Activated naive CD4-positive, alpha-beta T cell (primary cell): ENCODE measurements at places on chromosomes 12 and 14.

DNA sequence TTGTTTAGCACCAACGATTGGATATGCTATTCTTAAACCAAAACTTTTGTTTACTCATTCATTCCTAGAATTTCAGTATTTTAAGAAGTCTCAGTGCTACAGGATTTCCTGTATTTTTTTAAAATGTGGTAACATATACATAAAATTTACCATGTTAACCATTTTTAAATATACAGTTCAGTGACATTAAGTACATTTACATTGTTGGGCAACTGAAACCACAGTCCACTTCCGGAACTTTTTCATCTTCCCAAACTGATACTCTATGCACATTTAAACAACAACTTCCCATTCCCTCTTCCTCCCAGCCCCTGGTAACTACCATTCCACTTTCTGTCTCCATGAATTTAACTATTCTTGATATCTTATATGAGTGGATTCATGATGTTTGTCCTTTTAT is 30.3 kb downstream of the PDE3A start:
- DNase-seq, result no peak

DNA sequence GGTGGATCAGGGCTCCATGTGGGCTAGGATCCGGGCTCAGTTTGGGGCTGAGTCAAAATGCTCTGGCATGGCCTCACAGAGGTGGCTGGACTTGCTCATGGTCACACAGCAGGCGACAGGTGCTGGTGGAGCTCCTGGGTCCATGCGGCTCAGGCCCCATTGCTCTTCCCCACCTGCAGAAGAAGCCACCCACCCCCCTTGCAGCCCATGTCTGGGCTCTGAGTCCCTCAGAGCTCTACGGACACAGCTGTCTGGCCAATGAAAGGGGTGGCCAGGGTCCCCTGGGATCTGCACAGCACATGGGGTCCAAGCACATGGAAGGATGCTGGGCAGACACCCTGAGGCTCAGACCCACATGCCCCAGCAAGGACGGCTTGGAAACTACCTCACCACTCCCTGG is 17.0 kb upstream of the C14orf180 start:
- DNase-seq, result no peak

DNA sequence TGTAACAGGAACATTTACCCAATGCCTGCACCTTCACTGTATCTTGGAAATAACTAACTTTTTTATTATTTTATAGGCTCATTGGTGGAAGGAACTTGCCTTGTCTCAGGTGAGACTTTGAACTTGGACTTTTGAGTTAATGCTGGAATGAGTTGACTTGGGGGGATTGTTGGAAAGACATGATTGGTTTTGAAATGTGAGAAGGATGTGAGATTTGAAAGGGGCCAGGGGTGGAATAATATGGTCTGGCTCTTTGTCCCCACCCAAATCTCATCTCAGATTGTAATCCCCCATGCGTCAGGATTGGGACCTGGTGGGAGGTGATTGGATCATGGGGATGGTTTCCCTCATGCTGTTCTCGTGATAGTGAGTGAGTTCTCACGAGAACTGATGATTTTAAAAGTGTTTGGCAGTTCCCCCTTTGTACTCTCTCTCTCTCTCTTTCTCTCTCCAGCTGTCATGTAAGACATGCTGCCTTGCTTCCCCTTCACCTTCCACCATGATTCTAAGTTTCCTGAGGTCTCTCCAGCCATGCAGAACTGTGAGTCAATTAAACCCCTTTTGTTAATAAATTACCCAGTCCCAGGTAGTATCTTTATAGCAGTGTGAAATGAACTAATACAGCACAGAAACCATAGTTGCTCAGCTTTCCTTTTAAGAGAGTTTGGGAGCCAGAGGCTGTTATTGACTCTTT is 244.1 kb downstream of the BTG1 start:
- DNase-seq, result no peak

DNA sequence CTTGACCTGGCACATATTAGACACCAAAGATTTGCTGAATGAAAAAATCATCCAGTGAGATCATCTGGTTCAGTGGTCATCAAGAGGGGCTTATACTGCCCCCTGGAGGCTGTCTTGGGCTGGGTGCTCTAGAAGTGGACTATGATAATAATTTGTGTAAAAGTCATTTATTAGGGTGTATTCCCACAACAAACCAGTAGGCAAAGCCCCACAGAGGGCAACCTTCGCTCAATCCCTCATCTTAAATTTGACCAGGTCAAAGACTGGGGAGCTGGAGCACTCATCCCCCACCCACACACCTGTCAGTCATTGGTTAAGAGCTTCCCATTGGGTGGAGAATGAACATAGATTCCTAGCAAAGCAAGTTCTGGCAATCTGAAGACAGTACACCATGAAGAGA is 20.0 kb upstream of the FICD start:
- DNase-seq, result no peak

- DNase-seq, result no peak
These were observed 2.7 kb upstream of the INHBE start for GRCh38 chr12:57452181-57452936.

DNA sequence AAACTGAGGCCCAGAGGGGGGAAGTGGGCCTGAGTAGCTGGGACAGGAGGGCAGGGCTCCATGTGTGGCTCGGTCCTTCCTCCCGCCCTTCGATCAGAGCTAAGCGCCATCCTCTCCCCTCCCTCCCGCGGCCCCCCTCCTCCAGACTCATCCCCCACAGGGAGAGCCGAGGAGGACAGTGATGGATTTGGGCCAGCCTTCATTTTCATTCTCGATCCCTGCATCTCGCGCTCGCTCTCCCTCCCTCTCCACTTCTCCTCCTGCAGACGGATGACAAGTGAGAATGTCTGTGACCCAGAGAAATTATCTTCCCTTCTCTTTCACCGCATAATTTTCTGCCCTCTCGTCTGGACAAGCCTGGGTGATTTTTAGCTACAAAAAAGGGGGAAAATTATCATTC is 183.3 kb downstream of the RBM19 start:
- DNase-seq, result no peak

- DNase-seq, result no peak
These were observed 21.2 kb upstream of the RDH16 start for GRCh38 chr12:56978397-56979138.

DNA sequence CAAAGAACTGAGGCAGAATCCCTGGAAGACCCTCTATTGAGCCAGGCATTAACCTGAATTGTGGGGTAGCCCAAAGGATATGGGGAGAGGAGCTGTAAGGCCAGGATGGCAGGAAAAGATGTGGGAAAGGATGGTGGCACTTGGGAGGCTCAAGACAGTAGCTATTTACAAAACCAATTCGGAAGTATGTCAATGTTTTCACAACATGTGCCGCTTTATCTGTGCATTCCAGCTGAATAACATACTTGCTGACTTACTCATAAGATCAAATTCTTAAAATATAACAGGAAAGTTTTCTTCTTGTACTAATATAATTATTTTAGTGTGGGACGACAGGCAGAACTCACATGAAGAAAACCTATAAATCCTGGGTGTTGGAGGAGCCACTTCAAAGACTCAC is 10.6 kb downstream of the BBS10 start:
- no peak for DNase-seq

DNA sequence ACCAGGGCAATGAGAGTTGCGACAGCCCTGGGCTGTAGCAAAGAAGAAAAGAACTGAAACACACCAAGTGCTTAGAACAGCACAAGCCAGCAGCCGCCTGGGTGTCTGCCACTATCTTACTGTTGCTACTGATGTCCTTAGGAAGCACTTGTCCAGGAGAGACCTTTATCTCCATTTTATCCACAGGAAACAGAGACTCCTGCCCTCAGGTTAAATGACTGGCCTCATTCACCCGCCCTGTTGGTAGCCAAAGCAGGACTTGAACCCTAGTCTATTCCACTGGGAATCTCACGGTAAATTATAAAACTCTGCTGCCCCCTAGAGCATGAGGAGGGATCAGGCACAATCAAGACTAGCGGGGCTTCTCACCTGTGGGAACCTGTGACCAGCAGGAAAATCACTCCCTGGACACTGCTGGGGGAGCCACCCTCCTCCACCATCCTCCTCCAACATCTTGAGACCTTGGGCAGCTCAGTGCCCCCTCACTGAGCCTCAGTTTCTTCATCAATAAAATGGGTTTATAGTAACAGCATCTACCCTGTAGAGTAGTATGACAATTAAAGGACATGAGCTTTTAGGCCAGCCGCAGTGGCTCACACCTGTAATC is 20.5 kb upstream of the TESC start:
- DNase-seq, result no peak

GRCh38 chr14:80425686-80426085 is 214.4 kb upstream of the DIO2 start:
- DNase-seq, result no peak

DNA sequence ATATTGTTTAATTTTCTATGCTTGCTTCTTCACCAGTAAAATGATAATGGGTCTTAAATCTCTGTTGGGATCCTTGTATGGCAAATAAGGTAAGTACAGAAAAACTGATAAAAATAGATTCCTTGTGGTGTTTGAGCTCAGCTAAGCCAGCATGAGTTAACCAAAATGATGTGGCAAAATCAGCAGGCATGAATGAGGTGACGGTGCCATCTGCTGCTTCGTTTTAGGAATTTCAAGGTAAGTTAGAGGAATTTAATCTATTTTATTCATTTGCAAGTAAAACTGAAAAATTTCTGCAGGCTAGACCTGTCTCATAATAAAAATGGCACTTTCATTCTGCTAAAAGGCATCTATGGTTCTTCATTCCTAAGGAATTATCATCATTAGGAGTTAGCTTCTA is 10.0 kb upstream of the CLEC7A start:
- DNase-seq, result peak; percentile 8

GRCh38 chr12:104636496-104636895 is 179.7 kb downstream of the CHST11 start:
- DNase-seq, result no peak

DNA sequence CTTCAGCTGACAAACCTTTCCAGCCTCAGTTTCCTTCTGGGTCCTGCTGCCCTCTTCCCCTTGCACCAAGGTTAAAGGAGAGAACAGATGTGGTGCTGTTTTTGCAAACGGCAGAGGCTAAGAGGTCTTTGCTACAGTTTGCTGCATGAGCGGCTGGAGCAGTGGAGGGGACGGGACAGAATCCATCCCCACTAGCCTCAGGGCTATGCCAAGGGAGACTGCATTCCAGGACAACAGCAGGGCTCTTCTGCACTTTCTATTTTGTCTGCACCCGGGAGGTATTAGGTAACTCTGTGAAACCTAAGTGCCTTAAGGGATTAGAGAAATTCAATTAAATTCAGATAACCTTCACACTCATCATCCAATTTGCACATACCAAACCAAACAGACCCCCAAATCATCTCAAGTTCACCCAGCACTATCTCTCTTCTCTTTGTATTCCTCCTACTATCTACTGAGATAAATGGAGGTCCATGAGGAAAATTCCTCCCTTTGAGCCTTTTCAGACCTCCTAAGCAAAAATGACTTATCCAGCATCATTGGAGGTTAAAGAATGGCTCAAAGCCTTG is 103.8 kb upstream of the VRK1 start:
- DNase-seq, result no peak

DNA sequence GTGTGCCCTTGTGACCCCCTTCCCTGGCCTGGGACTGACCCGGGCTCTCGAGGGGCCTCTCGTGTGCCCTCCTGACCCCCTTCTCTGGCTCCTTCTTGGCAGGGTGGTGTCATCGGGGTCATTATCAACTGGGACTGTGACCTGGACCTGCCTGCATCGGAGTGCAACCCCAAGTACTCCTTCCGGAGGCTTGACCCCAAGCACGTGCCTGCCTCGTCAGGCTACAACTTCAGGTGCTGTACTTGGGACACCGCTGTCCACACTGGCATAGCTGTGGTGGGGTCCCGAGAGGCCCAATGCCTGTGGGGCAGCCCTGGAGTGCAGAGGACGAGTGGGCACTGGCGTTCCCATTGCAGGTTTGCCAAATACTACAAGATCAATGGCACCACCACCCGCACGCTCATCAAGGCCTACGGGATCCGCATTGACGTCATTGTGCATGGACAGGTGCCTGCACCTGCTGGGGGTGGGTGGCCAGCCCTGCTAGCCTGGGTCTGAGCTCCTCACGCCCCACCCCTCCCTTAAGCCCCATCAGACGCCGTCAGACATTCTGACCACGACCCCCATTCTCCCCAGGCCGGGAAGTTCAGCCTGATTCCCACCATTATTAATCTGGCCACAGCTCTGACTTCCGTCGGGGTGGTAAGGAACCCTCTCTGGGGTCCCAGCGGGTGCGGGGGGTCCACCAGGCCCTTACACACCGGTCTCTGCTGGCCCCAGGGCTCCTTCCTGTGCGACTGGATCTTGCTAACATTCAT is 2.5 kb downstream of the P2RX2 start:
- DNase-seq, result no peak

DNA sequence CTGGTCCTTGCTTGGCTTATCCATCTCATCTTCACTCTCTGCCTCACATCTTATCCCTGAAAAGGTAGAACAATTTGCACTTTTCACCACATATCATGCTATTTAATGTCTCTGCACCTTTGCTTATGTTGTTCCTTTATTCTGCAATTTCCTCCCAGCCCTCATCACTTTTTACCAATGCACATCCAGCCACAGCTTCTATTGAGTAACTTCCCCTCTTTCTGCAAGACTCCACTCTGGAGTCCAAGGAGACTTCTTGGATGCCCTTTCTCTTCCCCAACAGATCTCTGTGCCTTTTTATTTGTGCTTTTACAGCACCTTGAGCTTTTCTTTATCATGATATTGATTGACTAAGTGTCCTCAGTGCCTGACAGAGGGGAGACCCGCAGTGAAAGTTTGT is 797.1 kb downstream of the VRK1 start:
- no peak for DNase-seq

- no peak for DNase-seq
These were observed 17.3 kb downstream of the TNFAIP2 start for GRCh38 chr14:103140316-103141109.

DNA sequence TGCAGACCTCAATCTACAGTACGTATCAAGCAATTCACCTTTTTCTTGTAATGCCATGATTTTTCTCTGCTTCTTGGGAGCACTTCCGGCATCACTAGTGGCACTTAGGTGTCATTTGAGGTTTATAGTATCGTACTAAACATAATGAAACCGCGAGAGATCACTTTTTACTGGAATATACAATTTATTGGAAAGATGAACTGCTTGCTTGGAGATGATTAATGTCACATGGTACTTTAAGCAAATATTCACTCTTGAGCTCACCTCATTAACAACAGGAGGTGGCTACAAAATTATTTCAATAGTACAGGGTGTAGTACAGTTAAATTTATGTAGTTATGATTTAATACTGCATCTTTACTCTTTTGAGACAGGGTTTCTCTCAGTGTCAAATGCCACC is 11.5 kb downstream of the FUT8 start:
- no peak for DNase-seq

GRCh38 chr12:46219132-46219876 is 49.5 kb downstream of the SLC38A1 start:
- no peak for DNase-seq

- no peak for DNase-seq
These were observed 934.4 kb downstream of the FLRT2 start for GRCh38 chr14:86464341-86464740.

GRCh38 chr12:24788886-24789285 is 160.0 kb downstream of the BCAT1 start:
- DNase-seq, result no peak

- DNase-seq, result no peak
These were observed 8.3 kb upstream of the ERBB3 start for GRCh38 chr12:56071648-56072047.

GRCh38 chr12:5511644-5512600 is 80.0 kb downstream of the NTF3 start:
- DNase-seq, result no peak

- no peak for DNase-seq
These were observed 751.0 kb upstream of the TMEM132C start for GRCh38 chr12:127515941-127516340.
